Glutamatergic neuron (in vitro differentiated cells): ENCODE measurements at places on chromosomes 5 and 9. TPM values are rescaled to one million over a fixed set of nuclear protein-coding genes. Genes with fewer than 3 reads are reported as not detected.
A peak's percentile ranks its signal among the peaks of the same experiment; 100 is the strongest.

DNA sequence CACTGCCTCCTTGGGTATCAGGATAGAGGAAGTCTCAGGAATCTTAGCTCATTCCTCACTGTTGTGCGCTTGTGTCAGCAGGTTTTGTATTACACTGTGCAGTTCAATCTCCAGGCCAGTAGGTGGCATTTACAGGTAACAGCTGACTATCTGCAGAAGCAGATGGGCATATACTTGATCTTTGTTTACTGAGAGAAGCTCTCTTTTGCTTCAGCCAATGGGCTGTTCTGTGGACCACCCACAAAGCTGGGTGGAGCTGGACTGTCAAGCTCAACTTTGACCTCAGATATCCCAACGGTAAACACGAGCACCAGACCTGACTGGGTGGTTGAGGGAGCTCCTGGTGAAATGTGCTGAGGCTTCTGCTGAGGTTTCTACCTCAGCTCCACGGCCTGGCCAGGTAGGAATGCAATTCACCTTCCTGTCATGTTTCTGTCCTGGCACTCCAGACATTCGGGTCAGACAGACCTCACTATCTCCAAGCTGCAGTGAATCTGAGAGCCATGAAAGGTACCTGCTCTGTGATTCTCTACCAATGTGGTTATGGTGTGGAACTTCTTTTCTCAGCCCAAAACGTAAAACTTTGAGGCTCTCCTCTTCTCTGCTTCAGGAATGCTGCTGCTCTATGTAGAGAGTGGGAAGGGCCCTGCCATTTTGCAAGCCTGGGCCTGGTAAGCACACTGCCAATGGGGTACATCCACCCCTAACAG, 167.9 kb upstream of the ACTBL2 start:
- no peaks in the 10 kb centered on the region for H3K27me3 ChIP-seq
- H3K27ac ChIP-seq: peak overlapping the region; percentile 41
- DNase-seq: peak; percentile 17
- no peaks in the 10 kb centered on the region for H3K36me3 ChIP-seq
- no peak overlapping the region for H3K4me3 ChIP-seq

The NR6A1 gene
- total RNA-seq: 51.0 TPM

DNA sequence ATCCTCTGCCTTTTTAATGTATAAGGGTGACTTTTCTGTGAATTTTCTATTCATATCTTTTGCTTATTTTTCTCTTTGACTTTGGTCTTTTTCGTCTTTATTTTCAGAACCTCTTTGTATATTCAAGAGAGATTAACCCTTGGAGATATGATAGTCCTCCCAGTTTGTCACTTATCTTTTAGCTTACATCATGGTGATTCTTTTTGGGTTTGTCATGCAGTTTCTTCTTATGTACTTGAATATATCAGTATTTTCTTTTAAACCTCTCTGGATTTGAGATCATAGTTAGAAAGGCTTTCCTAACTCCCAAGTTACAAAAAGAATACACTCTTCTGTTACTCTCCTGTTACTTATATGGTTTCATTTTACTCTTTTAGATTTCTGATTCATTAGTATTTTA, 27.5 kb upstream of the GPR21 start:
- H3K36me3 ChIP-seq: no peaks in the 10 kb centered on the region
- no peak overlapping the region for H3K4me3 ChIP-seq
- DNase-seq: no peak
- no peak overlapping the region for H3K27ac ChIP-seq

The CD14 gene
- total RNA-seq: 0.64 TPM

- H3K27me3 ChIP-seq: peaks cover 6% of the 10 kb centered on the region
- no peak overlapping the region for H3K27ac ChIP-seq
- DNase-seq: no peak
- H3K4me3 ChIP-seq: no peak overlapping the region
Measured at GRCh38 chr9:2356041-2356790, 265.4 kb upstream of the VLDLR start.

GRCh38 chr5:1755321-1755949, 44.2 kb downstream of the MRPL36 start:
- H3K4me1 ChIP-seq: no peaks in the 10 kb centered on the region
- DNase-seq: no peak
- H3K27ac ChIP-seq: no peak overlapping the region
- peaks cover 9% of the 10 kb centered on the region for H3K36me3 ChIP-seq
- H3K27me3 ChIP-seq: no peaks in the 10 kb centered on the region
- H3K4me3 ChIP-seq: no peak overlapping the region

DNA sequence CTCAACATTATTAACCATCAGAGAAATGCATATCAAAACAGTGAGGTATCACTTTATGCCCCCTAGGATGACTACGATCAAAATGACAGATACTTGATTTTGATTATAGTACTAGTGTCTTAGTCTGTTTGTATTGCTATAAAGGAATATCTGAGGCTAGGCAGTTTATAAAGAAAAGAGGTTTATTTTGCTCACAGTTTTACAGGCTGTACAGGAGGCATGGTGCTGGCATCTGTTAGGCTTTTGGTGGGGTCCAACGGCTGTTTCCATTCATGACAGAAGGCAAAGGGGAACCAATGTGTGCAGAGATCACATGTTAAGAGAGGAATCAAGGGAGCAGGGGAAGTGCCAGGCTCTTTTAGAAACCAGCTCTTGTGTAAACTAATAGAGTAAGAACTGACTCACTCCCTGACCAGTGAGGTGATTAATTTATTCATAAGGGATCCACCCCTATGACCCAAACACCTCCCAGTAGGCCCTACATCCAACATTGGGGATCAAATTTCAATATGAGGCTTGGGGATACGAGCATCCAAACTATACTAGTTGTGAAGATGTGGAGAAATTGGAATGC, 16.0 kb upstream of the AFF4 start:
- H3K27me3 ChIP-seq: peaks cover 4% of the 10 kb centered on the region
- H3K27ac ChIP-seq: no peak overlapping the region
- H3K4me1 ChIP-seq: no peaks in the 10 kb centered on the region
- peaks cover 10% of the 10 kb centered on the region for H3K36me3 ChIP-seq
- no peak overlapping the region for H3K4me3 ChIP-seq

The GNA14 gene
- total RNA-seq: 0.32 TPM

The CDK5RAP2 gene
- total RNA-seq: 53.2 TPM

The PRUNE2 gene
- 63.8 TPM for total RNA-seq

DNA sequence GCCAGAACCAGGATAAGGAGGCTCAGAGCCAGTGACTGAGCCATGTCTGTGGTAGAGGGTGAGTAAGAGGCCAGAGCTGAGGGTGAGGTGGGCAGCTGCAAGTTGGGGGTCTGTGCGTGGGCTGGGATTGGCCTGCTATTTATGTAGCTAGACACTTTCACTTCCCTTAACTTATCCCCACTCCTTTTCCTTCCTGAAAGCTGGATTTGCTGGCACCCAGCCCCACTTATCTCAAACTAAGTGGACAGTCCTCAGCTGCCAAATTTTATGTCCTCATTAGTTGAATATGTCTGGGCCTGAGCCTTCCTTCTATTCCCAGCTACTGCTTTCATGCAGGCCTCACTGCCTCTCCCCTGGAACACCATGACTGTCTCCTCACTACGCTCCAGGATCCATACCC, at the start of gene CCL21:
CCL21 (minus strand) TSS at position 114 of the 400 bp plus-strand sequence; CDS start at position 44, 70 bp downstream.
- H3K36me3 ChIP-seq: no peaks in the 10 kb centered on the region
- peak within 1 kb of the TSS; percentile 16 for H3K27ac ChIP-seq
- no peak for DNase-seq
- no peak within 1 kb of the TSS for H3K4me3 ChIP-seq
- H3K27me3 ChIP-seq: no peaks in the 10 kb centered on the region
- H3K4me1 ChIP-seq: no peaks in the 10 kb centered on the region

GRCh38 chr9:124038239-124038638, 26.7 kb downstream of the LHX2 start:
- H3K36me3 ChIP-seq: no peaks in the 10 kb centered on the region
